ENCODE measurements at places on chromosomes 2 and 18. TPM values are rescaled to one million over a fixed set of nuclear protein-coding genes. Genes with fewer than 3 reads are reported as not detected.

DNA sequence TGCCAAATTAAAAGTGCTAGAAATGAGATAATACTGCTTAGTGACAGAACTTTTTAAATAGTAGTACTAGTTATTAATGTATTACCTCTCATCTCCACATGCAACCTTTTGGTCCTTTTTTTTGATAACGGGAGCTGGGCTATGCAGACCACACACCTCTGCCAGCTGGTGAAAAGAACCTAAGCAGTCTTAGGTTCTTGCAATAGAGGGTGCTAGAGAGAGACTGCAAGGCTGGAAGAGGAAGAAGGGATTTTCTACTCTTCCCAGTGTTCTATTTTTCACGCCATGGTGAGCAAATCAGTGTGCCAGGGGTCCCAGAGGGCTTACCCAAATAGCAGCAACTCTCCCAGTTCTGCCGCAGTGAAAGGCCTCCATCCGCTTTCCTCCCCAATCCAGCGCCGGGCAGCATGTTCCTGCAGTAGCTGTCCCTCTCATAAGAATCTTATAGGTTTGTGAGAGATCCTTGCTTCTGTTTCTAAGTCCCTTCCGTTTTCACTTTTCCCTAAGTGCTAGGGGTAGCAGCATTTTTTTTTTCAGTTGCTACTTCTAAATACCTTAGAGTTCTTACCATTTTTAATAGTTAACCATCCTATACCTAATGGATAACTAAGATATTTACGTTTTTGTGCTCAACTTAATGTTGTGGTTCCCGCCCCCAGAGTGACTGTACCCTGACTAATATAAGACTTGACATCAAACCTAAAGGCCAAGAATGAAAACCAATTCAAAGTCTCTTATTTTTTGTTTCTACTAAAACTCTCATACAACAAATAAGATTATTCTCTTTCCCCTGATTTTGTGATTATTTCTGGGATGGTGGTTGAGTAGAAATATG is 69.4 kb upstream of the UBE2E3 start:
- no peaks in the 10 kb centered on the region for H3K36me3 ChIP-seq
- H3K27me3 ChIP-seq, result no peaks in the 10 kb centered on the region
- H3K4me1 ChIP-seq, result no peaks in the 10 kb centered on the region
- no peak overlapping the region for H3K27ac ChIP-seq
- DNase-seq, result no peak

- H3K36me3 ChIP-seq, result no peaks in the 10 kb centered on the region
- DNase-seq, result no peak
- H3K4me3 ChIP-seq, result no peak overlapping the region
Observed at GRCh38 chr2:204655101-204655500, 109.8 kb downstream of the PARD3B start.

DNA sequence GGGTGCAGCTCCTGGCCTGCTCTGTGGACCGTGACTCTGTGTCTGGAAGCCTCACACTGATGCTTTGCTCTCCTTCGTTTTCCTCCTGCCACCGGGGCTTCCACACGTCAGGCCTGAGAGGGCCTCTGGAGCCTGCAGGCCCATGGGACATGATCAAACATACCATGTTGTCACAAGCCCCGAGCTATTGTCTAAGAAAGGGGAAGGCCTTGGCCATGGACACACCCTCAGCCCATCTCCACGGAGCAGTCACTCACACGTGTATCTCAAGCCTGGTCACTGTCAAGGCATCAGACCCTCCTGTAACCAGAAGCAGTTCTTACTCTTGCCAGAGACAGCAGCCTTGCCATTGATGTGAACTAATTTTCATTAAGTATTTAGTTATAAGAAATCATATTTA is 814.1 kb upstream of the SALL3 start:
- no peak overlapping the region for H3K27ac ChIP-seq
- no peaks in the 10 kb centered on the region for H3K27me3 ChIP-seq
- H3K36me3 ChIP-seq, result no peaks in the 10 kb centered on the region
- H3K4me3 ChIP-seq, result no peak overlapping the region
- no peaks in the 10 kb centered on the region for H3K4me1 ChIP-seq

- H3K4me3 ChIP-seq, result no peak overlapping the region
- peak overlapping the region; percentile 74 for H3K27ac ChIP-seq
- no peaks in the 10 kb centered on the region for H3K27me3 ChIP-seq
- peaks cover 28% of the 10 kb centered on the region for H3K4me1 ChIP-seq
- peaks cover 4% of the 10 kb centered on the region for H3K36me3 ChIP-seq
Observed at GRCh38 chr2:235054475-235054874, 102.7 kb downstream of the SH3BP4 start.

GRCh38 chr2:237092920-237093781 is 7.5 kb downstream of the COPS8 start:
- peak; percentile 84 for DNase-seq
- H3K27me3 ChIP-seq, result no peaks in the 10 kb centered on the region
- peak overlapping the region; percentile 56 for H3K27ac ChIP-seq
- H3K4me1 ChIP-seq, result peaks cover 67% of the 10 kb centered on the region
- H3K4me3 ChIP-seq, result no peak overlapping the region

- peaks cover 14% of the 10 kb centered on the region for H3K27me3 ChIP-seq
- no peak overlapping the region for H3K4me3 ChIP-seq
- H3K27ac ChIP-seq, result no peak overlapping the region
- no peaks in the 10 kb centered on the region for H3K36me3 ChIP-seq
- no peak for DNase-seq
- no peaks in the 10 kb centered on the region for H3K4me1 ChIP-seq
Observed at GRCh38 chr2:233938676-233939370, 21.6 kb downstream of the TRPM8 start.

- H3K36me3 ChIP-seq, result peaks cover under 1% of the 10 kb centered on the region
- peaks cover 93% of the 10 kb centered on the region for H3K4me1 ChIP-seq
- DNase-seq, result peak; percentile 51
- H3K27ac ChIP-seq, result peak overlapping the region; percentile 51
- H3K27me3 ChIP-seq, result no peaks in the 10 kb centered on the region
- H3K4me3 ChIP-seq, result no peak overlapping the region
Observed at GRCh38 chr18:25279133-25279532, 72.8 kb downstream of the ZNF521 start.

- H3K4me1 ChIP-seq, result no peaks in the 10 kb centered on the region
- H3K27me3 ChIP-seq, result no peaks in the 10 kb centered on the region
- peak; percentile 81 for DNase-seq
- peaks cover 5% of the 10 kb centered on the region for H3K36me3 ChIP-seq
- H3K27ac ChIP-seq, result no peak overlapping the region
Observed at GRCh38 chr2:182767578-182767977, 51.5 kb downstream of the DNAJC10 start.

DNA sequence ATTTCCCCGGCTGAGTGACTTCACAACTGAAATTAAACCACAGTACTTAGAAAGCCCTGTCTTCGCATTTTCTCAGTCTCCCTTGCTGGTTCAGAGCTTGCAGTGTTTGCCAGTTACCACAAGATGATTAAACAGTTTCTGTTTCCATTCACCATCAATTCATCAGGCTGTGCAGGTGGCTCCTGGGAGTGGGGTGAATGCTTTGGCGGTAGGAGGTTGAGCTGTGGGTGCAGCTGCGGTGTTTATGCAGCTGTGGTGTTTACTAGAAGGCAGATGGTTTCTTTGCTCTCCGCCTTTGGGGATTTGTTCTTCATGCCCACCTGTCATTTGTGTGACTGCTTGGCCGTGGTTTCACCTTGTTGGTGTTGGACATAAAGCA is 16.1 kb downstream of the ACOXL start:
- peaks cover 29% of the 10 kb centered on the region for H3K27me3 ChIP-seq
- no peaks in the 10 kb centered on the region for H3K36me3 ChIP-seq
- no peaks in the 10 kb centered on the region for H3K4me1 ChIP-seq
- DNase-seq, result no peak

DNA sequence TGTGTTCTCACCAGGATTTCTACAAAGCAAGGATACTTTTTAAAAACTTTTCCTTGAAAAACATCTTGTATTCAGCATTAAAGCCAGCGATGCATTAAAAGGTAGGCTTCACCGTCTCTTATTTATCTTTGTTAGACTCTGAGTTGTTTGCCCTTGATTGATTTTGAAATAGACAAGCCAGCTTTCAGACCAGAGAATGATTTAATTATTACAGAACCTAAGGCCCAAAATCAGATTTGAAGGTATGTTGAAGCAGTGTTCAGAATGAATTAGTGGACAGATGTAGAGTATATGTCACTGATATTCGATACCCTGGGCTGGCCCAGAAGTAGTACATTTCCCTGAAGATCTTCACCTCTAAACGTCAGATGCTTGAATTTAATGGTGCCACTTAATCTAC is 136.4 kb downstream of the THSD7B start:
- no peak overlapping the region for H3K27ac ChIP-seq
- H3K36me3 ChIP-seq, result no peaks in the 10 kb centered on the region
- no peak for DNase-seq
- H3K27me3 ChIP-seq, result no peaks in the 10 kb centered on the region
- no peaks in the 10 kb centered on the region for H3K4me1 ChIP-seq

DNA sequence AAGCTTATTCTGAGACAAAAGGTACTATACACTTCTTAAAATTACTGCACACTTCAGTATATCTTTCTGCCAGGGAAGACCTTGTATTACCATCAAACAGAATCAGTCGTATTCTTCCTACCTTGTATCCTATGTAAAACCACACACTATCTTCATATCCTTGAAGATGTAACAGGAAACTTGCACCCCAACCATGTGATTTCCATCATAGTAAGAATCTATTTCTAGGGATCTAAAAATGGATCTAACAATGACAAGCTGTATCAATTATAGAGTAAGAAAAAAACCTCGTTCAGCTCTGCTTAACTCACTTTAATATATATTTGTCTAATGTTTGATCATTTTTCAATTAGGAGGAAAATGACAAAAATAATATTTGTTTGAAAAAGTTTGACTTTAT is 60.2 kb downstream of the WDR75 start:
- DNase-seq, result no peak
- H3K27me3 ChIP-seq, result no peaks in the 10 kb centered on the region
- no peaks in the 10 kb centered on the region for H3K36me3 ChIP-seq
- no peaks in the 10 kb centered on the region for H3K4me1 ChIP-seq
- H3K27ac ChIP-seq, result no peak overlapping the region

DNA sequence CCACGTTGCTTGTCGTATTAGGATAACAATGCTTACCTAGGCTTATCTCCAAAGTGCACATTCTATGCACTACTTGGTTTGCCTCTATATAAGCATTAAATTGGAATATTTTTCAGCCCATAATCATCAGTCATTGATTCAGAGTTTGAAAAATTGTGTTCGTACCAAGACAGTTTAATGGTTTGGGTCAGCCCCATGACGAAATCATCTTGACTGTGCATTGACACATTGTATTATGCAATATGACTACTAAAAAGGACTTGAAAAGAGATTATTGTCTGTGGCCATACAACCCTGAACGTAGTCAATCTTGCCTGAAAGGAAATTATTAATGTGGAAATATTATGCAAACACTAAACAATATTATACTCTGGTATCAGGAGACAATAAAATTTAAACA is 141.3 kb downstream of the EML6 start:
- DNase-seq, result no peak
- no peaks in the 10 kb centered on the region for H3K36me3 ChIP-seq
- H3K4me1 ChIP-seq, result no peaks in the 10 kb centered on the region
- peaks cover 7% of the 10 kb centered on the region for H3K27me3 ChIP-seq
- H3K27ac ChIP-seq, result no peak overlapping the region
- H3K4me3 ChIP-seq, result no peak overlapping the region

- no peak overlapping the region for H3K27ac ChIP-seq
- H3K4me1 ChIP-seq, result no peaks in the 10 kb centered on the region
- H3K27me3 ChIP-seq, result no peaks in the 10 kb centered on the region
- no peak for DNase-seq
- no peaks in the 10 kb centered on the region for H3K36me3 ChIP-seq
Observed at GRCh38 chr2:50591642-50592041, 440.3 kb downstream of the NRXN1 start.

Gene TEX44
- total RNA-seq, result not detected

Gene HK2
- total RNA-seq, result 11.0 TPM

Gene CYS1
- 0.25 TPM for total RNA-seq

Gene ASXL3
- total RNA-seq, result 1.7 TPM

Gene GPBAR1
- total RNA-seq, result 0.60 TPM

All from endothelial cell of umbilical vein (primary cell).